ENCODE measurements at places on chromosomes 6 and 20.

- DNase-seq: no peak
These were observed 57.7 kb downstream of the CLVS2 start for GRCh38 chr6:123053602-123054225.

- no peak for DNase-seq
These were observed 43.9 kb upstream of the CD93 start for GRCh38 chr20:23129891-23130621.

DNA sequence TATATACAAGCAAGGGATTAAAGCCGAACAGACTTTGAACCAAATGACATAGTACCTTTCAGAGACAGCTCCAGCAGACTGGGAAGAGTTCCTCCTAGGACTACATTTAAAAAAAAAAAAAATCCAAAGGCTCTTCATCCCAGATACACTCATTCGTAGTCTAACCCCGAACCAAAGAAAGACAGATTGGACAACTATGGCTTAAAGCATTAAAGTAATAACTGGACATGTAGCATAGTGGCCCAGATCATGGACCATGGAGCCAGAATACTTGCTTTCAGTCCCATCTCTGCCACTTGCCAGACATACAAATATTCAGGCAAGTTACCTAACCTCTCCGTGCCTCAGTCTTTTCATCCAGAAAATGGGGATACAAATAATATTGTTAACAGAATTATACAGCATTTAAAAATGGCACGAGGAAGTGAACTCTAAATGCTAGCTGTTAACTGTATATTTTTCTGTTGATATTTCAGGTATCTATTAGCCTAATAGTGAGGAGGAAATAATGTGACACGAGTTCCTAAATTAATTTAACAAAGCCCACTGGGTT lies 123.7 kb downstream of the HIVEP2 start:
- no peak for DNase-seq

GRCh38 chr20:37726321-37726720 lies 32.5 kb downstream of the CTNNBL1 start:
- no peak for DNase-seq

GRCh38 chr20:57704245-57704644 lies 5.6 kb downstream of the PMEPA1 start:
- DNase-seq: no peak

- DNase-seq: no peak
These were observed 15.4 kb downstream of the TAAR1 start for GRCh38 chr6:132643547-132643946.

- DNase-seq: peak; percentile 30
These were observed 17.4 kb upstream of the CSE1L start for GRCh38 chr20:49028684-49029083.

DNA sequence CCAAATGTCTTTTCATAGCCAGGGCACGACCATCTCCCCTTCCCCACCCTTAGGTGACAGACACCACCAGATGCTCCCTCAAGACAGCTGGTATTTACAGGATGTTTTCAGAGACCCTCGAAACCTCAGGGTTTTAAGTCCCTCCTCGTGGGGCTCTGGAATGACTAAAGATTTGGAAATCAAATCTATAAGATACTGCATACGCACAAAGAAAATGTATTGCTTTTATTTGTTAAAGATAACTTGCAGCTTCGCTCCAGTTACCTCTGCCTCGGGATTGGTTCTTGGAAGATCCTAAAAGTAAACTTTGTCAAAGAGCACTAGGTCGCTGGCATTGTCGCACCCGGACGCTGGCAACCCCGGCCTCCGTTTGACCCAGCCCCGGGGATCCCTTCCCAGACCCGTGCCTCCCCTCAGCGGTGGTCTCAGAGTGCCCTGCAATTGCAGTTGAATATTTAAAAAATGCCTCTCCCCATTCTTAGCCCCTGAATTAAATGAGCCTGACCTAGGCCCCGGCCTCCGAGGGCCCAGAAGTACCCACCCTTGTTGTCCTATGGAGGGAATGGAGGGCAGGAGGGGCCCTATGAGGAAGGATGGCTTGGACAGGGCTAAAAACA lies 7.1 kb downstream of the PAX1 start:
- no peak for DNase-seq

GRCh38 chr6:9745966-9746365 lies 668.9 kb downstream of the TFAP2A start:
- no peak for DNase-seq

- no peak for DNase-seq
These were observed 248.6 kb downstream of the ALDH8A1 start for GRCh38 chr6:134701301-134701700.

GRCh38 chr6:13006578-13007300 lies 290.2 kb downstream of the PHACTR1 start:
- no peak for DNase-seq

DNA sequence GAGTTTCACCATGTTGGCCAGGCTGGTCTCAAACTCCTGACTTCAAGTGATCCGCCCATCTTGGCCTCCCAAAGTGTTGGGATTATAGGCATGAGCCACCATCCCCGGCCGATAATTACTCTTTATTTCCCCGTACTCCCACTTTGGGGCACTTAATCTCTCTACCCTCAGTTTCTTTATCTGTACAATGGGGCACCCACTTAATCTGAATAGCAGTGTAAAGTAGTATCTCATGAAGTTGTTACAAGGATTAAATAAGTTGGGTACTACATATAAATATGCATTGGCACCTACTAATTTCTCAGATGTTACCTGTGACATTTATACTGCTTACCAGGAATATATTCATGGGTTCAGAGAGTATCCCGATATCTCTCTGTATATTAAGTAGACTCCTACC lies 15.2 kb downstream of the GINM1 start:
- DNase-seq: no peak

- no peak for DNase-seq
These were observed 2.1 kb downstream of the RAET1E start for GRCh38 chr6:149895833-149896271.

GRCh38 chr6:37651991-37652390 lies 45.7 kb downstream of the MDGA1 start:
- no peak for DNase-seq

DNA sequence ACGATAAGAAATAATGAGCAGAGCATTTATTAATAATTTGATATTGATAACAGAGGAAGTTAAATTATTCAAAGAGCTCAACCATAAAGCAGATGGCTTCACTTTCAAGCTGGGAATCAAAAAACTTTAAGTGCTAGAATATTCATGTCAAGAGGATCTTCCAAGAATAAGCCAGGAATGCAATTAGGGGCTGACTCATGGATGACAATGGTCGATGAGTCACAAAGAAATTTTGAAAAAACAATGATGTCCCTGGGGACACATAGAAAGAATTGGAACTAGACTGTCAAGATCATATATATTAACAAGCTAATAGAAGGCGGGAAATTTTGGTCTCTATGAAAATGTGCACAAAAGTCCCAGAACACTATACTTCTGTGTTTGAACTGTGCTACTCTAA lies 304.1 kb downstream of the LAMA2 start:
- peak; percentile 35 for DNase-seq

DNA sequence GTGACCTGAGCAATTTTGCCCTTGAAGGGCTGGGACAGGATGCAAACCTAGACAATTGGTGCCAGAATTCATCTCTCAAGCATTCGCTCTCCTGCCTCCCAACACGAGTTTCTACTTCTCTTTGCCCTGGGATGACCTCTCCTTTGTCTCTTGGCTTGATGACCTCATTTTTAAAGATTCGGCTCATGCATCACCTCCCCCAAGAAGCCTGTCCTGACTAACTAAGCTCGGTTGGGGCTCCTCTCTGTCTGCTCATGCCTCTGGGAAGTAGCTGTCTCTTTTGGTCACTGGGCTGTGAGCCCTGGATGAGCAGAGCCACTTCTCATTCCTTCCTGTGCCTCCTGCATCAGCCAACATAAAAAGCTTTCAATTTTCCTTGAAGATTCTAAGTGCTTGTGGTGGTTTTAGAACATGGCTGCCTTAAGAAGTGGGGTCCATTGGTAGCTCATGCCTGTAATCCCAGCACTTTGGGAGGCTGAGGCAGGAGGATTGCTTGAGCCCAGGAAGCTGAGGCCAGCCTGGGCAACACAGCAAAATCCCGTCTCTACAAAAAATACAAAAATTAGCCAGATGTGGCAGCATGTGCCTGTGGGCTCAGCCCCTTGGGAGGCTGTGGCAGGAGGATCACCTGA lies 11.1 kb upstream of the TCF15 start:
- no peak for DNase-seq

GRCh38 chr6:474453-475185 lies 83.1 kb downstream of the IRF4 start:
- DNase-seq: no peak

DNA sequence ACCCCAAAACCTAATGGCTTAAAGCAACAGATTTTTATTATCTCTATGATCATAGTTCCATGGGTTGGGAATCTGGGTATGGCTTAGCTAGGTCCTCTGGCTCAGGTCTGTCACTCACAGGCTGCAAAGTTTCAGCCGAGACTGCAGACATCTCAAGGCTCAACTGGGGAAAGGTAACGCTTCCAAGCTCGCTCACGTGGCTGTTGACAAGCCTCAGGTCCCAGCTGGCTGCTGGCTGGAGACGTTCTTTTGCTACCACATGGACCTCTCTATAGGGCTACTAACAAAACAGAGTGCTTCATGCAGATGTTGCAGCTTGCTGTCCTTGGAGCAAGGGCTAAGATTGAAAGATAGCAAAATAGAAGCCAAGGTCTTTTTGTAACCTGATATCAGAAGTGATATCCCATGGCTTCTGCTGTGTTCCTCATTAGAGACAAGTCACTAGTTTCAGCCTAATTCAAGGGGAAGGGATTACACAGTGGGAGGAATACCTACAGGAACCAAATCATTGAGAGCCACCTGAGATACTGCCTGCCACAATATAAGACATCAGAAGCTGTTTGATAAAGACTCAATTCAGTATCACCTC lies 6.6 kb downstream of the HTR1E start:
- no peak for DNase-seq

- peak; percentile 47 for DNase-seq
These were observed 44.5 kb upstream of the RPS6KA2 start for GRCh38 chr6:166671434-166672081.

GRCh38 chr6:18024876-18025275 lies 37.4 kb upstream of the KIF13A start:
- DNase-seq: no peak

- DNase-seq: no peak
These were observed 3.1 kb downstream of the HS3ST5 start for GRCh38 chr6:114339706-114340105.

DNA sequence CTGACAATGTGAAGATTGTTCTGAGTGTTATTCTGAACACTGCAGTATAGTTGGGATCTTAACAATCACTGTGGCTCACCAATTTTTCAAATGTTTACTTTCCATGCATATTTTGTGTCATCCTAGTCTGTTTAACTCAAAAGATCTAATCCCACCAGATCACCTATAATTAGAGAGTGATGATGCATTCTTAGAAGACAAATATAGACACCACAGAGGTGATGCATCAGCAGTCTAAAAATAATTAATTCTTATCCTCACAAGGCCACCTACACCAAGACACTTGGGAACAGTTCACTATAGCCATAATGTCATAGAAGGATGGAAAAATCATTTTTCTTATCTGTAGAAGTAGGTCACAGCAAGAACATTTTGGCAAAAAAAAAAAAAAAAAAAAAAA lies 154.8 kb downstream of the UBE3D start:
- DNase-seq: no peak

- peak; percentile 94 for DNase-seq
These were observed 44.9 kb downstream of the SNAI1 start for GRCh38 chr20:50027611-50028105.

- peak; percentile 88 for DNase-seq
These were observed 10.7 kb downstream of the SDC4 start for GRCh38 chr20:45337367-45338120.

GRCh38 chr6:119157506-119157815 lies 79.0 kb upstream of the FAM184A start:
- DNase-seq: no peak

DNA sequence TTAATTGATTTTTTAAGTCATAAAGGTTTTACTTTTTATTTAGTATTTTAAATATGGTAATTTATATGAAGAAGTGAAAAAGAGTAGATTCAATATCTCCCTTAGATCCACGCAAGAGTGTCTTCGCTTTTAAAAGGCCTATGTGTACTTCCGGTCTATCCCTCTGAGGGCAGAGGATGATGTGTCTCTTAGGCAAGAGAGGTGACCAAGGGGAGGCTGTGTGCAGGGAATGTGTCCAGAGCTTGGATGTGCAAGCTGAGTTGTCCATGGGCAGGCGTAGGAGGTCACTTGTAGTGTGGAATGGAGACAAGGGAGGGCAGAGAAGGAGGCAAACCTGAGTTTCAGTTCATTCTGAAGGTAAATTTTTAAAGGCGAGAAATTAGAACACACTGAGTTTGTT lies 113.9 kb downstream of the CRYBG1 start:
- no peak for DNase-seq

DNA sequence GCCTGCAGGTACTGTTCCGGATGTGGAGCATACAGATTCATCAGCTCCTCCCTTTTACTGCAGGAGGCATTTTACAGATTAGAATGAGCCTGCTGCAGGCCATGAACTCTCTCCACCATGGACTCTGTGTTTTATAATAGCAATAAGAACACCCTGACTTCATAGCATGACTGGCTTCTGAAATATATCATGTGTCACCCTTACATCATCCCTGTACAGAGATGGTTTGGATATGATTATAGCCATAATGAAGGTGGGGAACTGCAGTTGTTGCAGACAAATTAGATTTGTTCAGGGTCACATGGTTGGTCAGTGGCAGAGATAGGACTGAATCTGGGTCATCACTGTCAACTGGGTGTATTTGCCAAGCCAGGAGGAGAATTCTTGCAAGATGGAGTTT lies 100.7 kb downstream of the FOXO3 start:
- peak; percentile 18 for DNase-seq

DNA sequence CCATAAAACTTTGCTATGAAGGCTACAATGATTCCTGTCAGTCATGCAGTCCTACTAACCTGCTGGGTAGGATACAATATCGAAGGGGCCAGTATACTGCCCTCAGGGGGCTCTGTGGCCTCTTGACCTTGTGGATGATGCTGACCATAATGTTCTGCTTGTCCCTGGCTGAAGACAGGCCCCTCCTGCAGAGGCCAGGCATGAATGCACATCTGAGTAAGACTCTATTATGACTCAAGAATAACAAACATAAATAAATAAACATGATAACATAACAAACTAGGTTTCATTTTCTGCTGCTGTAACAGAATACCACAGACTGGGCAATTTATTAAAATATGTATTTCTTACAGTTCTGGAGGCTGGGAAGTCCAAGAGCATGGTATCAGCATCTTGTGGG lies 44.0 kb upstream of the POU5F1 start:
- DNase-seq: no peak
